COR-L47 (cell line): ENCODE measurements at places on chromosomes 2 and 18.
A peak's percentile ranks its signal among the peaks of the same experiment; 100 is the strongest.

- DNase-seq, result no peak
These were observed 174.0 kb downstream of the TGIF1 start for GRCh38 chr18:3623769-3624545.

DNA sequence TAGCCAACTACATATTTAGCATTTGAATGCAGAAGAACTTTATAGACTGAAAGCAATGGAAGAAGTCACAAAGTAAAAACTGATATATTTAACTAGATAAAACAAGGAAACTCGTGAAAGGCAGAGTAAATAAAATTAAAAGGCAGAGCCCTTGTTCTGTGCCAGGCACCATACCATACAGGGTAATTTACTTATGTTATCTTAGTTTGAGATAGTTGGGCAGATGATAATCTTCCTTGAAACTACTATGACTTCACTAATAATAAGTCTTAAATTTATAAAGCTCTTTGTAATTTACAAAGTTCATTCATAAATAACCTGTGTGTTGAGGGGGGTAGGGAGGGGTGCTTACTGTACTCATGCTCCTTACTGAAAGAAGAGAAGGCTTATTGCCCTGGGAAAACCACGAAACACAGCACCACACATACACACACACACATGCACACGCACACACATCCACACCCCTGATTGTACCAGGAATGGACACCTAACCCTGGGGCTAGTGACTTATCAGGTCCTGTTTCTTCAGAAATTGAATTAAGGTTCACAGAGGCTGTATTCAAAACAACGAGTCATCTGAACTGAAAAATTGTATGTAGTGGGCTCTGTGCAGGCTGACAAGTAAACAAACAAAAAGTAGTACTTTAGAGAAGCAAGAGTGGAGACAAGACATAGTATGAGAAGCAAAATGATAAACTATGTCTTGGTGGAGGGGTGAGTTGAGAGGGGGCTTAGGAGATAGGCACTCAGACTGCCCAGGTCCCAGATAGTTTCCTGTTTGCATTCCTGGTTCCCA is 38.1 kb downstream of the AGFG1 start:
- DNase-seq, result no peak

DNA sequence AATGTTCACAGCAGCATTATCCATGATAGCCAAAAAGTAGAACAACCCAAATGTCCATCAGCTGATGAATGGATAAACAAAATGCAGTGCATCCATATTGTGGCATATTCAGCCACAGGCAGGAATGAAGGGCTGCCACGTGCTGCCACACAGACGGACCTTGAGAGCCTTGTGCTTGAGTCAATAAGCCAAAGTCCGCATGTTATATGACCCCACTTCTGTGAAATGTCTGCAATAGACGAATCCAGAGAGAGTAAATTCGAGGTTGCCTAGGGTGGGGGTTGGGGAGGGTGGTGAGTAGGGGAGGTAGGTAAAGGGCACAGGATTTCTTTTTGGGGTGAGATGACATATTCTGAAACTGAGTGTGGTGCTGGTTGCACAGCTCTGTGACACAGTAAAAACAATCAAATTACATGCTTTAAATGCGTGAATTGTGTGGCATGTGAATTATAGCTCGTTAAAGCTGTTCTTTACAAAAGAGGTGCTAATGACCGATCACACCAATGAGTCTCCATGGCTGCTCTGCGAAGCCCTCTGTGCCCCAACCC is 38.9 kb upstream of the LDLRAD4 start:
- no peak for DNase-seq

DNA sequence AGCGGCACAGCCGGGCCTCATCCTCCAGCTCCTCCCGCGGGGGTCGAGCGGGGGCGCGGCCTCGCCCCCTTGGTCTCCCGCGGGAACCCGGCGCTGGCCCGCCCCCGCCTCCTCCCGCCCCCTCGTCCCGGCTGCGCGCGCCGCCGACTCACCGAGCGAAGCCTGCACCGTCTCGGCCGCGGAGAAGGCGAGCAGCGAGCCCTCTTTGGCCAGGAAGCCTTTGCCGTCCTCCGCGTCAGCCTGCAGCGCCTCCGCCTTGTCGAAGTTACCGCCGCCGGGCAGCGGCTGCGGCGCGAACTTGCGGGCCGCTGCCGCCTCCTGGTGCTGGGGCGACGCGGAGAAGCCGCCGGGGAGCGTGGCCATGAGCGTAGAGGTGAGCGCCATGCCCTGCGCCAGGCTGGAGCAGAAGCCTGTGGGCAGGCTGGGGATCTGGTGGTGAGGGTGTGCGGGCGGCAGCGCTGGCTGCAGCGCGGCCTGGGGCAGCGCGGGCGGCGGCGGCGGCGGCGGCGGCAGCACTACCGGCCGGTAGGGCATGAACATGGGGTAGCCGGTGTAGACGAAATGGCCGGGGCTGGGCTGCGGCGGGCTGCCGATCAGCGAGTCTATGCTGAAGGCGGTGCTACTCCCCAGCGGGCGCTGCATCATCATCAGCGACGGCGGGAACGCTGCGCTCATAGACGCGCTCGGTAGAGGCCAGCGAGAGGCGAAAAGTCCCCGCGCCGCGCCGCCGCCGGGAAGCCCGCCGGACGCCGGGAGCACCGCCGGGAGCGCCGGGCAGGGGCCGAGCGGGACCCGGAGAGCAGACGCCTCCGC is 683 bp downstream of the GBX2 start:
- peak; percentile 27 for DNase-seq

GRCh38 chr2:45578056-45578843 is 32.8 kb downstream of the SRBD1 start:
- no peak for DNase-seq

DNA sequence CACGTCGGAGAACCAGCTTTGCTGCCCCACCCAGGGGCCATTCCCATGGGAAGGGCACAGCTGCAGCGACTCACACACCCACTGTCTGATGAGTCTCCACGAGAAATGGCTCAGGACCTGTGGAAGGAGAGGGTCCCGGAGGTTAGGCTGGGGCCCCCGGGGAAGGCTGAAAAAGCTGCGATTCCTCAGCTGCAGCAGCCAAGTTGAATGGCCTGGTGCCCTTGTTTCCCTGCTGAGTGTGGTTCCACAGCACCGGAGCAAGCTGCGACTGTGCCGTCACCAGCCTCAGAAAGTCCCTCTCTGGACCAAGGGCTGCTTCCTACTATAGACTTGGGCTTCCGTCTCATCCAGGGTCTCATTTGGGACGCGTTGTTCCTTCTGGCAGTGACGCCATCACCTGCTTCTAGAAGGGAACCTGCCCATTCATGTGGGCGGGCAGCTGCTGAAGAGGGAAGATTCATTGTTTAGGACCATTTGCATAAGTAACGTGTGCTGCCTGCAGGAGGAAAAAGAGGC is 180.2 kb downstream of the INHBB start:
- no peak for DNase-seq

GRCh38 chr2:143357966-143358365 is 228.7 kb downstream of the ARHGAP15 start:
- no peak for DNase-seq

DNA sequence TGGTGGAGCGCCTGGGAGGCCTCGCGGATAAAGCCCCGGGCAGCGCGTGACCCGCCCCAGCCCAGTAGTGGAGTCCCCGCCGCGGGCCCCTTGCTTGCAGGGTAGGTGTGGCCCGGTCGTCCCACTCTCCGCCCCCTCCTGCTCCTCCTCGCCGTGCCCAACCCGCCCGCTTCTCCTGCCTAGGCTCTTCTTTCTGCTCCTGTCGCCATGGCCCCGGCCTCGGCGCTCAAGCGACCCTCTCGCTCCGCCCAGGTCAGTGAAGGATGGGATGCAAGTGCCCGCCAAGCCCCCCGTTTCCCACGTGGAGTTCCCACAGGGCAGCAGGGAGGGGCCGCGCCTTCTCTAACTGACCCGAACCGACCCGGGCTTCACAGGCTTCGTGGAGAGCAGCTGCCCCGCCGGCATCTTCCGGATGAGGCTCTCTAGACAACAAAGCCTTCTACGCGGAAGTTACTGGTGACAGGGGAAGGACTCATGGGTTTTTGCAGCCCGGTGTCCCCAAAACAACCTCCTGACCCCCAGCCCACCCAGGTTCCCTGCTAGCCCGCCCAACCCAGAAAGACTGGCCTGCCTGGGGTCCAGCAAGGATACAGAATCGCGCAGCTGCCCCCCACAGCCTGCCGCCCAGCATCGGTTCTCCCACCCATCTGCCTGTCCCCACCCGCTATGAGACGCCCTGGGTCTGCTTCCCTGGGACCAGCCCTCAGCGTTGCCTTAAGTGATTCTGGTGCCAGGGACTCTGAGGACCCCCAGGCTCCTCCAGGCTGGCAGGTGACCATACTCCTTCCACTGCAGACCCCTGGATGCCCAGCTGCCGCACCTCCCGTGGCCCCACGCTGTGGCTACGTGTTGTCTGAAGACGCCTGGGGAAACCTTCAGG is 32.8 kb downstream of the TTC32 start:
- no peak for DNase-seq

- no peak for DNase-seq
These were observed at the start of gene ANKRD30B for GRCh38 chr18:14747513-14748474. Gene ANKRD30B, plus strand, starts transcription at chr18:14748172. Its CDS starts 248 bp downstream, at chr18:14748420.

GRCh38 chr2:207115715-207116364 is 49.9 kb downstream of the KLF7 start:
- no peak for DNase-seq

DNA sequence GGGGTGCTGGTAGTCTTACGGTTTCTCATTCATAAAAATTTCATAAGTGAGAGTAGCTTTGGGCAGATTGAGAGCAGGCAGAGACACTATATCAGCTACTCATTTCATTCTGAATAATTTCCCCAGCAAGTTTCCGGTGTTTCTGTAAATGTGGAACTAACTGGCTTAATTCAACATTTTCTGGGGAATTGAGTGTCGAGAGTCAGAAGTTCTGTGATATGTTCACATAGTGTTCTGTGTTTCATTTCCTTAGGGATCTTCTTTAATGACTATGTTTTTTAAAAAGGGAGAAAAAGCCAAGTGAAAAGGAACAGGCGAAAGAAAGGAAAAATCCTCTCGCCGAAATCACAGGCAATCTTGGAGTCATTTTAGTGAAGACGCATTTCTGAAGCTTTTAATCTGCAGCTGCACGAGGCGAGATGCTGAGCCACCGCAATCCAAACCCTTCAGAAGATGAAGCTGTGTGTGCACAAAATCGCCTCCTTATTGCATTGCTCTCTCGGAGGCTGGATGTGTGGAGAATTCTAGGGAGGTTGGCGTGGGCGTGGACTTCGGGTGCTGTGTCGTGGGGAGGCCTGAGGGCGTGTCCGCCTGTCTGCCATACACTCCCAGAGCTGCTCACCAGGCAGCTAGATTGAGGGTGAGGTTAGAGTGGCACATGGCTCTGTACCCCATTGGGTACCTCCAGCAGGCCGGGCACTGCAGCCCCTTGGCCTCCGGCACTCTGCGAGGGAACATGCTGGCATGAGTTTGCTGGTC is 38.4 kb upstream of the HDAC4 start:
- DNase-seq, result no peak

- DNase-seq, result no peak
These were observed 52.1 kb downstream of the VIL1 start for GRCh38 chr2:218471036-218471435.

- peak; percentile 65 for DNase-seq
These were observed 96.6 kb downstream of the MBD2 start for GRCh38 chr18:54127759-54128378.

- no peak for DNase-seq
These were observed 21.9 kb downstream of the TMEM237 start for GRCh38 chr2:201621293-201621999.

GRCh38 chr2:151976945-151977353 is 121.9 kb downstream of the CACNB4 start:
- DNase-seq, result no peak

GRCh38 chr2:124824441-124824840 is 799.4 kb downstream of the CNTNAP5 start:
- DNase-seq, result no peak

GRCh38 chr18:66795051-66795450 is 191.2 kb upstream of the CDH19 start:
- no peak for DNase-seq

DNA sequence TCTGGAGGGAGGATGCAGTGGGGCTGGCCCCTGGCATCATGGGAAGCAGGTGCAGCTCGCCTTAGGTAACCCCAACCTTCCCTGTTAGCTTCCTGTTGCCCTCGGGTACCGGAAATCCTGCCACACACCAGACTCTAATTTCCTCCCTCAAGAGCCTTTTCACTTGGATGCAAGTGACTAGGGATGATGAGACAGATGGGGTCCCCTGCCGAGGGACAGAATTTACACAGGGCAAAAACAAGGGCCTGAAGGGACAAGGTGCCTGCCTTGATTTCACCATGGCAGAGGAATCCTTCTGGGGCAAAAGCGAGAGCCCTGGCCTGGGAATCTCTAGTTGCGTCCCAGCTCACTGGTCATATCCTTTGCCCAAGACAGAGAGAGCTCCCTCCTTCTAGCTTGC is 263.1 kb downstream of the LOXHD1 start:
- no peak for DNase-seq

DNA sequence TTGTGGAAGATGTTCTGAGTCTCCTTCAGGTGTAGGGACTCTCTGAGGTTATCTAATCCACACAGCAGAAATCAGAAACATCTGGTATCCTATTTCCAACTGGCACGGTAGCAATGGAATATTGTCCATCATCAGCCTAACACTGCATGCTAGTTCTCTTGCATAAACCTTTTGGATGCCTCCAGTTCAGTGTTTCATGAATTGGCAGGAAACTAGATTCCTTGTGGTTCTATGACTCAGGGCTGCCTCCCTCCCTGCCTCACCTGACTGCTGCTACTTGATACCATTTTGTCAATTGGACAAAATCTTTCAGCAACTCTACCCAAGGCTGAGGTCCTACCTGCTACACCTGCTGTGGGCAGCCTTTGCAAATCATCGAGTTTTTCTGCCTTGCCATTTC is 130.9 kb downstream of the TPGS2 start:
- DNase-seq, result no peak

GRCh38 chr2:234126146-234126470 is 75.6 kb downstream of the SPP2 start:
- no peak for DNase-seq

- no peak for DNase-seq
These were observed 176.7 kb downstream of the NRP2 start for GRCh38 chr2:205858881-205859441.

DNA sequence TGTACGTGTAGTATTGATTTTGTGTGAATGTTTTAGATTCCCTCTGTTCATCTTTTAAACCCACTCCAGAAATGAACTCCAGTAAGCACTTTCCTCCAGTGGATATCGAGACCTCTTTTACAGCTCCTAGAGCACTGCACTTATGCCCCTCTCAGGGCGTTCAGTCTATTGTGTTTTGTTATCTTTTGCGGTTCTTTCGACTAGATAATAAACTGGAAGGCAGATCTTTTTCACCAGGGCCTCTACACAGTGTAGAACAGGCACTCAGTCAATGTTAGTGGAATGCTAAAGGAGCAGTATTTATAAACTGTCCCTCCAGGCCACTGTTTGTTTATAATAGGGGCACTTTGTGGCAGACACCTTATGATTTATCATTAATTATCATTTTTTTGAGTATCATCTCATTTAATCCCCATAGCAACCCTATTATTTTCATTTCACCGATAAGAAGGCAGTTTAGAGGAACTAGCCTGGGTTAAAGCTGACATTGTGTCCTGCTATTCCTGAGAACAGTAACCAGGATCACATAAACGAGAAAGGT is 742 bp upstream of the SOS1 start:
- peak; percentile 51 for DNase-seq

DNA sequence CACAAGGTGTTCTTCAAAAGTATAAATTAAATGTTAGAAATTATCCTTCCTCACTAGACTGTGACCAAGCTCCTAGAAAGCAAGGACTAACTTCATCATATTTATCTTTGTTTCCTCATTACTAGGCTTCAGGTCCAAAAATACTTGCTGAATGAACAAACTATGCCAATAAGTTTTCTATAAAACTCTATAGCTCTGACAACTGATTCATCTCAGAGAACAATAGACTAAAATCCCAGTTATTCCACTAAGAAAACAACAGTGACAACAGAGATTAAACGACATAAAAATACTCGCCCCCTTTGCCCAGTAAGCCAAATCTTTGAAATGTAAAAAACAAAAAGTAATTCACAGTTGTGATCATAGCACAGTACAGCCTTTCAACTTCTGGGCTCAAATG is 13.6 kb downstream of the TLK1 start:
- DNase-seq, result no peak
